ENCODE measurements at places on chromosomes 3 and 15.

GRCh38 chr15:61227269-61227949 is 1.7 kb downstream of the RORA start:
- no peak for DNase-seq

GRCh38 chr3:155428563-155428962 is 135.1 kb upstream of the STRIT1 start:
- DNase-seq = no peak

- no peak for DNase-seq
Observed at GRCh38 chr3:133258358-133258757, 141.5 kb upstream of the BFSP2 start.

DNA sequence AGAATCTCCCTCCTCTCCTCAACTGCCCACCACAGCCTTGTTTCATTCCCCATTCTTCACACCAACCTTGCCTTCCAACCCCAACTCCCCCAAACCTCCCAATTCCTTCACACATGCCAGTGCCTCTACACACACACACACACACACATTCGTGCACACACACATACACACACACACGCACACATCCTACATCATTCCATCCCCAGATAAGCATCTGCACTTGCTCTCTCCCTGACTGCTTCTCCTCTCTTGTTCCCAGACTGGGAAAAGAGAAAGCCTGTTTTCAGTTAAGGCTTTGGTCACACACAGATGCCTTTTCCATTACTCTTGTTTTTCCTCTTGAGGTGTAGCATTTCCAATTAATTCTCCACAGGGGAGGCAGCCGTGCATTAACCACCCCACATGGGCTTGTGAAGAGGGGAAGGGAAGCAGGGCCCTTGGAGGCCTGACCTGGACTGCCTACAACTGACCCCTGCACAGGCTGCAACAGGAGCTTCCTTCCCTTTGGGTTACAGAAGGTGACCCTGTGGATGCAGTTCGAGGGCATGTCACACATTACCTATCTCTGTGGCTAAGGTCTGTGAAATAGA is 32.0 kb upstream of the BOC start:
- no peak for DNase-seq

DNA sequence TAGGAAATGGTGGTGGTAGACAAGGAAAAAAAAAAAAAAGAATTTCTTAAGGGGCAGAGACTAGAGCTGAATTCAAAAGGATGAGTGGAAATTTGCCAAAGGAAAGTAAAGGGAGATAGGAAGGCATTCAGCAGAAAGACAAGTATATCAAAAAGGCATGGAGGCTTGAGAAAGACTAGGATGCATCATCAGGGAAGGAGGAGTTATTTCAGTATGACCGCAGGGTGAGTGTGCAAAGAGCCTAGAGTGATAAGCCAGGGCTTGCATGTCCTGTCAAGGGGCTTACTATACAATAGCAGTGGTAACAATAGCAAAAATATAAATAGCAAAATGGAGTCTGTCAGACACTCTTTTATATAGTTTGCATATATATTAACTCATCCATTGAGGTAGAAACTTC is 112.0 kb downstream of the FRMD4B start:
- no peak for DNase-seq

DNA sequence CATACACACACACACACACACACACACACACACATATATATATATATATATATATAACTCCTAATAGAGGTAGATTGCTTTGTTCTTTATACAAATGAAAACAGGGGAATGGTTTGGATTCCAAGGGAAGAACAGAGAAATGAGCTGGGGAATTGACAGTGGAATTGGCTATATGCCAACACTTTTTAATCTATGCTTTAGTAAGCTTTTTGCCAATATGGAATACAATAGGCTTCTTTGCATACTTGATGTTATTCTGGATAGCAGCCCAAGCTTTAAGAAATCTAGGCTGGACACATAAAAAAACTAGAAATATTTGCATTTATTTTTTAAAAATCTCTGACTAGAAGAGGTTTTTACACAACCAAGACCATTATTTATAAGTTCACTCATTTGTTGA is 334.2 kb upstream of the MDFIC2 start:
- DNase-seq = no peak

GRCh38 chr15:36414670-36415069 is 164.8 kb upstream of the CDIN1 start:
- DNase-seq = no peak

DNA sequence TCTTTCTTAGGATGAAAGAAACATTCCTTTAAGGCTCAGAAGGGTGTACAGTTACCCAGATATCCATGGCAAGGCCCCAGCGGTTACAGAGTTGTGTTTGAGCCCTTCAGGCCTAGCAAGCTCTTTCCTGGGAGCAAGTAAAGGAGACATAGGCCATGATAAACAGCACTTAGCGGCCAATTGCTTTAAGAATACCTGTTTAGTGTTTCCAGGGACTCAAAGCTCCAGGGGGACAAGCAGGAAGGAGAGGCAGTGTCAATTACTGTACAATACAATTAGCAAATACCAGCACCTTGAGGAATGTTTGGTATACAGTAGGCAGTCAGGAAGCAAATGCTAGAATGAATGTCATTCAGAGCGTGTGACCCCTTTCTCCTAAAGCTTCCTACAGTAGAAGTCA is 176.3 kb upstream of the ICE2 start:
- no peak for DNase-seq

- DNase-seq = no peak
Observed at GRCh38 chr15:34682674-34683073, 72.1 kb downstream of the GJD2 start.

DNA sequence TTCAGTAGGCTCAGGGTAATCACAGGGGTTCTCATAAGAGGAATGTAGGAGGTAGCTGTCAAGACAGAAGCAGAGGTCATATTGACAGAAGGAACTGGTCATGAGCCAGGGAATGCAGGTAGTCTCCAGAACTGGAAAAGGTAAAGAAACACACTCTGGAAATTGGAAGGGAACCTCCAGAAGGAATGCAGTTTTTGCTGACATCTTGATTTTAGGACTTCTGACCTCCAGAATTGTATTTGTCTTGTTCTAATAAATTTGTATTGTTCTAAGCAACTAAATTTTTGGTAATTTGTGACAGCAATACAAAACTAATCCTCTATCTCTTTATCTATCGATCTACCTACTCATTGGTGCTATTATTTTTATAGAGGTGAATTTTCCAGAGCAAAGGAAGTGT is 49.2 kb downstream of the OTOL1 start:
- no peak for DNase-seq

GRCh38 chr3:51622413-51622812 is 48.6 kb upstream of the TEX264 start:
- DNase-seq = no peak

DNA sequence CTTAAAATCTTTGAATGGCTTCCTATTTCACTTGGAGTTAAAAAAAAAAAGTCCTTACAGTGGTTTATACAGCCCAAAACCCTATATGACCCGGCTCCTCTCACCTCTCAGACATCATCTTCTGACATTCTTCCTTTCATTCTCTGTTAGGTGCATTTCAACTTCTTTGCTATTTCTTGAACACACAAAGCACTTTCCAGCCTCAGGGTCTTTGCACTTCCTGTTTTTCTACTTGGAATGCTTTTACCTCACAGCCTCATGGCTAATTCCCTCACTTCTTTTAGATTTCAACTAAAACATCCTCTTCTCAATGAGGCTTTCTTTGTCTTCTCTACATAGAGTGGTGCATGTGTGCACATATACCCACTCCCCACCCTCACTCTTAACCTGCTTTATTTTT is 91.0 kb upstream of the MB21D2 start:
- no peak for DNase-seq

DNA sequence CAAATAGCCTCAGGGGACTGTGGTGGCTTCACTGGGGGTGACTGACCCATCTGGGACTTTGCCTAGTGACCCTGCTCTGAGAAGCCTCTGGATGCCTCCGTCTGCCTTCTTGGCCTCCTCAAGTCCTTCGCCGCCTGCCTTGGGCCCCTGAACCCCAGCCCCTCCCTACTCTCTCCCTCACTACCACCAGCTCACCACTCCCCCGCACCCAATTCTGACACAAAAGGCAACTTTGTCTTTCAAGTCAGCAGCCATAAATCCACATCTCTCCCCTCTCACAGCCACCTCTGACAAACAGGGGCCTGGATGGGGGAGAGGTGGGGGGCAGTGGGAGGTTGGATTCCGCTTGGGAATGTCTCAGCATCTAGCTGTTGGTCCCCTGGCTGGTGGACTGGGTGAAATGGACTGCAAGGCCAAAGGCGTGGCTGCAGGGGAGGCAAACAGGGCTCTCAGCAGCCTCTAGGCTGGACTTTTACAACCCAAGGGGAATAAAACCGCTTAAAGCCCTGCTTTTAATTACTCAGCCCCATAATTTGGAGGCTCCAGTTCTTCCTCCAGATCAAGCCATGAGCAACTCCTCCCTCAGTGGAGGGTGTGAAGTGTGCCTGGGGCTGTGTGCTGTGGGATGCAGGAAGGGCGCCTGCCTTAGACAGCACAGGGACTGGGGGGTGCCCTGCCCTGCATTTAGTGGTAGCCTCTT is 33.4 kb downstream of the IGDCC3 start:
- no peak for DNase-seq

DNA sequence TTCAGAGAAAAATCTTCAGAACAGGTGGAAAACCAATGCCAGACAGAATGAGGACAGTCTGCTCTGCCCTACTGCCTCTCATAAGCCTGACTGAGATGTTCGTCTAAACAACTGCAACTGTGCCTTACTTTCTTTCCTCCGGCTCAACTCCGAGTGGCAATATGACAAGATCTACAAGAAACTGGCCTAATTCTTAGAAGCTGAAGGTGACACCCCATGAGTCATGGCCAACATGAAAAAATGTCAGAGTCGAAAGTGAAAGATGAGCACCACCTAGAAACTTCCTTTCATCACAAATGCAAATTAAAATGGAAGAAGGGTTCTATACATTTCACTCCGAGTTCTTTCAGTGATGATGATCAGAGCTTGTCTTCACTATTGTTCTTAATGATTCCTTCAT is 12.9 kb downstream of the PCYT1A start:
- peak; percentile 34 for DNase-seq

GRCh38 chr15:75943246-75943645 is 39.6 kb downstream of the FBXO22 start:
- DNase-seq = no peak

- DNase-seq = no peak
Observed at GRCh38 chr3:190546881-190547510, 33.1 kb downstream of the IL1RAP start.

DNA sequence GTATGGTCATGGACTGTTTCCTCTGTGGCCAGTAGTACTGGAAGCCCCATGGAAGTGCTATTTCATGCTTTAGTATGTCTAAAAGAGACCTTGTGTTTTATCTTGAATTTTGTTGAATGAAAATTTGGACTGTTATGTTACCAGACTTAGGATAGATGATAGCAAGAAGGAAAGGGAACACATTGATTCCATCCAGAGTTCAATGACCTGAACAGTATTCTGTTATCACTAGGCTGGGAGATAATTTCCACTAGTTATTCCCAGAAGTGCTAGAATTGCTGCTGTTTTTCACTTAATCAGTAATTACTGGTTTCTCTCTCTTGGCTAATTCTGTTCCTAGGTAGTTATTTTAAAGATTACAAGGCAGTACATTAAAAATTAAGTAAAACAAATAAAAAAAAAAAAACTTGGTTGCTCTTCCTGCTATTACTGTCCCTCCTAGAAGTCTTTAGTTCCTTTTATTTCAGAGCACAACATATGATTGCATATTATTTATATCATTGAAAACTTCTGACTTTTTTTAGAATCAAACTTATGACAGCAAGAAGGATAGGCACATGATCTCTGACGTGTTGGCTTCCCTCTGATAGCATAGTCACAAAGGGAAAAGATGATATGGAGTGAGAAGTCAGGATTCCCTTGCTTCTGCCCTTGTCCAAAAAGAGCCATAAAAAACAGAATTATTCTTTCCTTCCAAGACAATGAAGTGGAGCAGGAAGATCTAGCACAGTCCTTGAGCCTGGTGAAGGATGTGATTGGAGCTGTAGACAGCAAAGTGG is 72.2 kb downstream of the KLHL25 start:
- no peak for DNase-seq

DNA sequence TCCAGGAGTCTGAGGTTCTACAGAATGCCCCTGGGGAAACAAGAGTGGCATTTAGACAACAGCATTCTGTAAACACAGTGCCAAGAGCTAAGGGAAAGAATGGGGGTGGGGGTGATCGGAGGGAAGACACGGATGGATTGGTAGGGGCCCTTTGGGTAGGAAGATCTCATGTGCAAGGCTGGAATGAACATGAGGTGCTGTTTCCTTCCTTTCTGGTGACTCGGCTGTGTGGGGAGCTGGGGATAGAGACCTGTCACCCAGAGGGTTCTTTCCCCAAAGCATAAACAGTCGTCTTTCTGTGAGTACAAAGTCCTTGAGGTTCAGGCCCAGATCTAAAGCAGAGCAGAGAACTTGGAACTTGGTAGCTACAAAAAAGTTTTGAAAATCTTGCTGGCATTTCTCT is 11.7 kb downstream of the TPM1 start:
- no peak for DNase-seq

DNA sequence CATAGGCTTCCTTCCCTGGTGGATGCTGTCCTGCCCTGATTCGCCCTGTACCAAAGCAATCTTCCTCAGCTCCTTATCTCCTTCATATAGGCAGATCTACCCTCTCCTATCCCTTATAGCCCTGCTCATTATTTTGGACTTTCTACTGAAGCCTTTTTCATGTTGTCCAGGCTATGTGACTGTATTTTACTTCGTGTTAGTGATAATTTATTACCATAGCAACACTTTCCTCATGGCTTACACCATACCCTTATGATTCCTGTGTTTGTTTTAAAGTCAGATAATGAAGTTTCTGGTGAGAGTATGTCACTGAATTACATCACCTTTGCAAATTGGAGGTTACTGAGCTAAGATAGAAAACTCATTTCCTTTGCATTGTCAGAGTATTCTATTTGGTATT is 352.6 kb downstream of the NLGN1 start:
- no peak for DNase-seq

DNA sequence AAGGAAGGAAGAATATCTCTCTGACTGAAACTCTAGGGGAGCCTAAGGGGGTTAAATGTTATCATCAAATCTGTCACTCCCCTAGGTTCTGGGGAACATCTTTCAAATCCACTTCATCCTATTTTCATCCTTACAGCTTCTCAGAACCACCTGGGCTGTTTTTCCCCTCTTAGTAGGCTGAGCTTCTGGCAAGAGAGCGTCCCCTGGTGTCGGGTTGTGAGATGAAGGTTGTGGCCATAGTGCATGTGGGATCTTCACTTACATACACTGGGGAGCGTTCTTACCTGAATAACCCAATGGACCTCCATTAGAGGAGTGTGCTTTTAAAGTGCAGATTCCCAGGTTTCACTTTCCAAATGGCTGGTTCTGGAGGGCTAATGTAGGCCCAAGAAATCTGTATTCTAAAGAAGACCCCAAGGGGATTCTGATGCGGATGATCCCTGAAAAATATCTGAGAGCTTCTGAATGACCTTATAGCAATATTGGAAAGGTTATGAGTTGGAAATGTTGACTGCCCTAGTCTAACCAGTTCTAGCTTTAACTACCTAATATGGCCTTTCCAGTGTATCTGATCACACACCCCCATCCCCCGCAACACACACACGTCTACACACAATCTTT is 663.7 kb downstream of the AGBL1 start:
- peak; percentile 15 for DNase-seq

DNA sequence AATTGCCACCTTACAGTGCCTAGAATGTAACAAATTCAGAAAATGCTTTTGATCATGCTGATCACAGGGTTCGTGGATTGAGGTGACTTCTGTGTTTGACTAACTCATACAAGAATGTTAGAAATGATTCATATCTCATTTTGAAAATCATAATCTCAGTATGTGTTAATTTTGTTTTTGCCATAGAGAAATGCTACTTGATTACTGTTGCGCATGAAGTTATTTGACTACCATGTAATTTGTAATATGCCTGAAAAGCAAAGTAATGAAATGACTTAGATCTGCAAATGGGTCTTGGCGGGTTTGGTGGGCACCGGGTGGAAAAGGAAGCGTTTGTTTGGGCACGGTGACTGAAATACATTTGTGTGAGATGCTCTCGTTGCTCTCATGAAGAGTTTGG is 173.6 kb upstream of the BHLHE40 start:
- DNase-seq = no peak
